ENCODE measurements at places on chromosomes 1 and 21.

GRCh38 chr1:223712850-223713474, 623 bp downstream of the CAPN2 start:
- peak; percentile 52 for DNase-seq

GRCh38 chr1:179318491-179318890, 24.9 kb downstream of the SOAT1 start:
- DNase-seq = no peak

- DNase-seq = no peak
These were observed 52.2 kb downstream of the STX6 start for GRCh38 chr1:180970333-180971079.

- no peak for DNase-seq
These were observed 152.7 kb downstream of the URB2 start for GRCh38 chr1:229778794-229779193.

DNA sequence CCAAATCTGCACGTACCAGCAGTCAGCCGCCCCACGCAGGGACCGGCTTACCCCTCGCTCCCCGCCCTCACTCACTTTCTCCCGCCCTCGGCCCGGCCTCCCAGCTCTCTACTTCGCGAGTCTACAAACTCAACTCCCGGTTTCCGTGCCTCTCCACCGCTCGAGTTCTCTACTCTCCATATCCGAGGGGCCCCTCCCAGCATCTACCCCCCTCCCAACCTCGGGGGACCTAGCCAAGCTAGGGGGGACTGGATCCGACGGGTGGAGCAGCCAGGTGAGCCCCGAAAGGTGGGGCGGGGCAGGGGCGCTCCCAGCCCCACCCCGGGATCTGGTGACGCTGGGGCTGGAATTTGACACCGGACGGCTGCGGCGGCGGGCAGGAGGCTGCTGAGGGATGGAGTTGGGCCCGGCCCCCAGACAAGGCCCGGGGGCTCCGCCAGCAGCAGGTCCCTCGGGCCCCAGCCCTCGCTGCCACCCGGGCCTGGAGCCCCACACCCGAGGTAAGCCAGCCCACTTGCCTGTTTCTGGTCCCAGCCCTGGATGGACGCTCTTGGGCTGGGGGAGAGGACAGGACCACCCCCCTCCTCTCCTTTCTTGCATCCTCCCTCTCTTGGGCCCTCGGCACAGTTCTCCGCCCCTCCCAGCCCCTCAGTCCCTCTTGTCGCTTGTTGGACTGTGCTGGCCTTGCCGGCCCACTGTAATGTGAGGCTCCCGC, at the start of gene ARTN:
Gene ARTN (plus strand): TSS at position 416 of the 715 bp plus-strand sequence. CDS start 1,856 bp downstream, outside the sequence.
- no peak for DNase-seq

DNA sequence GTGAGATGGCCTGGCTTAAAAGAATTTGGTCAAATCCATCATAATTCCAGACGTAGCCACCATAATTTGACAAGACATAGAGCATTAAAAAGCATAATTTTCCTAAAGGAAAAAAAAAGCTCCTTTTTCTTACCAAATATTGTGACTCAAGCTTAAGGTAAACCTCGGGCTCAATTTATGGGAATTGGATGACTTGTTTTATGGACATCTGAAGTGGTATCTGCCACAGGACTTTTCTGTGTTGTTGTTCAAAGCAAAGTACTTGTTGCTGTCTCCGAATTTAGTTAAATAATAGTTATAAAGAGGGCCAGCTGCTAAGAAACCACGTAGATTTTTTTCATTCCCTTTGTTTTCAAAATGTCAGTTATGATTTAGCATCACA, 1.1 kb downstream of the MPZL1 start:
- DNase-seq = no peak

- DNase-seq = no peak
These were observed 161.5 kb upstream of the ESRRG start for GRCh38 chr1:216884614-216885229.

GRCh38 chr1:208149776-208150514, 94.2 kb downstream of the PLXNA2 start:
- DNase-seq = no peak

- DNase-seq = no peak
These were observed 62.9 kb downstream of the B3GALT5 start for GRCh38 chr21:39675590-39675989.

- DNase-seq = no peak
These were observed 29.6 kb upstream of the CD84 start for GRCh38 chr1:160608941-160609340.

GRCh38 chr1:172960019-172960418, 90.7 kb downstream of the TNFSF18 start:
- no peak for DNase-seq

- DNase-seq = peak; percentile 57
These were observed 1.2 kb upstream of the PTTG1IP start for GRCh38 chr21:44874497-44875315.

DNA sequence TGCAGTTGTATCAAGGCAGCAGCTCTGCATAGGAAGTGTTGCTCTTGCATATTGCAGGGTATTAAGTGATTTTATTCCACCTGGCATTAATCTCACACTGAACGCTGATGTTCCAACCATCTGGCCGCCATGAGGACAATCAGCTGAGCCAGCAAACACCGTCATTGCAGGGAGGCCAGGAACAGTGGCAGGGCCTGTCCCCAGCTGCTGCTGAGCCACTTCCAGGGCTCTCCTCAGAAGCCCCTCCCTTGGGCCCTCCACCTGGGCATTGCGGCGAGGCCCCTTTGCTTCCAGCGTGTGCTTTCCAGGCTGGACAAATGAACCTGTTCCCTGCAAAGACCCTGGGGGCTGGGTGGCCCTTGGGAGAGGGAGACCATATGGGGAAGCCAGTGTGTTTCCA, 171.6 kb upstream of the C1orf174 start:
- no peak for DNase-seq

GRCh38 chr21:25790122-25790877, 55.5 kb downstream of the GABPA start:
- DNase-seq = peak; percentile 42

DNA sequence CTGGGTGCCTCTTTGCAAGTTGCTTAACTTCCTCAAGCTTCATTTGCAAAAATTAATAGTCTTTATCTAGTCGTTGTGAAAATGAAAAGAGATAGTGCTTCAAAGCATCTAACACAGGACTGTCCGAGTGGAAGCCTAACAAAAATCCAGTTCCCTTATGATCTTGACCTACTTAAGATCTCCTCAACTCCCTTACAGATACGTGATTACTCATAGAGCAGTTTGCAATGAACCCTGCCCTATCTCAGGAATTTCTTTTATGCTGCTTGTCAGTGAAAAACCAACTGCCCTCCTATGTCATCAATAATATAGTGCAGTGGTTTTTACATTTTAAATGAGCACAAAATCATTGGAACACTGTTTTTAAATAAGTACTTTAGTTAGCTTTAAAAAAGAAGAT, 314.3 kb downstream of the BACH1 start:
- no peak for DNase-seq

DNA sequence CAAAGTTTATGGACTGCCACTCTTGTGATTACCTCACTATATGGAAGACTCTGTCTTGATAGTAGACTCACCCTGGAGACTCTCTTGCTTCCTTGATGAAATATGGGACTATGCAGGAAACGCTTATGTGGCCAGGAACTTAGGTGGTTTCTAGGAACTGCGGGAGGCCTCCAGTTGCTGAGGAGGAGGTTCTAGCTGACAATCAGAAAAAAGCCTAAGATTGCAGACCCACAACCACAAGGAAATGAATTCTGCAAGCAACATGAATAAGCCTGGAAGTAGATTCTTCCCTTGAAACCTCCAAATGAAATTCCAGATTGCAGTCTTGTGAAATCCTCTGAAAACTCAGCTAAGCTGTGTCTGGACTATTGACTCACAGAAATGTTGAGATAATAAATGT, 88.9 kb upstream of the COL11A1 start:
- no peak for DNase-seq

GRCh38 chr1:182235952-182236650, 155.5 kb downstream of the GLUL start:
- no peak for DNase-seq

DNA sequence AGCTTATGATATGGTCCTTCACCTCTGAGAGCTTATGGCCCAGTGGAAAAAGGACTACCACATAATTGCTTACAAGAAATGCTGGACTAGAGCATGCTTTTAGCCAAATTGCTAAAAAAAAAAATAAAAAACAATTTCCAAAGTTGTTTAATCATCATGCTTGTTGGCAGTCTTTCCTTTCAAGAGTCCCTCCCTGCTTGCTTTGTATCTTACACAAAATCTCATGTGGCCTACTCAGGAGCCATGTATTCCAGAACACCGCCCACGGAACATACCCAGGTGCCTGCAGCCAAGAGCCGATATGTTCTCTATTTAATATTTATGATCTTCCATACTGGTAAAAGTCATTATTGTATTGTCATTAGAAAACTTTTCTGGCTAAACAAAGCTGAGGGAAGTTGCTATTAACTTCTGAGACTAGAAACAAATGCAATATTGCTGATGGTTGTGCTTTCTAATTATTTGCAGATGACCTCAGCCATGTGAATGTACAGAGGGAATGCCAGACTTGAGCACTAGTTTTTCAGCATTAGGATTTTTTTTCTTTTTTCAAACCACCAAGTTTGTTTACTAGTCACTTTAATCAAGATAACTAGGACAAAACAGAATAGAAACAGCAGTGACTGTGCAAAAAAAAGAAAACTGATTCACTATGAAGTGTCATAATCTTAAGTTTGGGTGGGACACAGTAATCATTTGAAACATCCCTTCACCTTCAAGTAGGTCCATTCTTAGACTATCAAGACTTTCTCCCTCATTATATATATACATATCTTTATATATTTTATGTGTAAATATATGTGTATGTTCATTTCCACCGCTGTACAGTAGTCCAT, 129.3 kb upstream of the GORAB start:
- no peak for DNase-seq

DNA sequence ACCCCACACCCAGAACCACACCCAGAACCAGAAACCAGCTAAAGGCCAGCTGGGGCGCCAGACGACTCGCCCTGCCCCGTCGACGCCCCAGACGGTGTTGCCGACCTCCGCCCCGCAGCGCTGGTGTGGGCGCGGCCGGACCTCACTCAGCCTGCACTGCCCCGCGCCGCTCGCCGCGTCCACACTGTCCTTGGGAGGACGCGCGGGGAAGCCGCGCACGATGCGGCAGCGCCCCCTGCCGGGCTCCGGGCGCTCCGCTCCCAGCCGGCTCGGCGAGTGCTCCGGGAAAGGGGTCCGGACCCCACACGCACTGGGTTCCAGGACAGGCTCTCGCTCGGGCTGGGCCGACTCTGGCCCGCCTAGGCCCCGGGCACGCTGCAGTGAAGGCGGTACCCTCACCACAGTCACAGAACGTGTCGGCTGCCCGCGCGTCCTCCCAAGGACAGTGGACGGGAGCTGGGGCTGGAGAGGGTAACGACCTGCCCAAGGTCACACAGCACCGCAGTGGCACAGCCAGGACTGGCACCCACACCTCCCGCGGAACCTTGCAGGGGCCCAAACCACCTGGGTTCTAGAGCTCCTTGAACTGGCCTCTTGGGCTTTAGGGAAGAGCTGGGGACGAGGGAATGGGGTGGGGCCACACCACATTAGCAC, 90.2 kb downstream of the DMRTA2 start:
- peak; percentile 65 for DNase-seq

- DNase-seq = no peak
These were observed 38.8 kb upstream of the RGS8 start for GRCh38 chr1:182723200-182723599.

- no peak for DNase-seq
These were observed 1.5 kb downstream of the FABP3 start for GRCh38 chr1:31371121-31371959.

- DNase-seq = peak; percentile 63
These were observed 229.7 kb upstream of the CACYBP start for GRCh38 chr1:174769961-174770549.

DNA sequence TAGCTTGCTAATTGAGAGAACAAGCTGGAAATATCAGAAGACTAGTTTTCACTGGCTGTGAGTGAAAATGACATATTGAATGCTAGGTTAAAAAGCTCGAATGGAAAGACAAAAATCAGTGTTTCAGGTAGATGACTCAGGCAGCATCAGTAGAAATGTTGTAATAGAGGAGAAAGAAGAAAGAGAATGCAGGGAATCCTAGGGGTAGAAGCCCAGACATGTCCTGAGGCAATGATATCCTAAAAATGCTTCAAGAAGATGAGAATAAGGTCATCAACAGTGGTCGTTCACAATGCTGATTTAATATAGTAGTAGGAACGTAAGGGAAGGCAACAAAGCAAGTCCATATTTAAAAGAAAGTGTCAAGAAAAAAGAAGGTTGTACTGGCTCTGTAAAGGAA, 96.7 kb upstream of the HP1BP3 start:
- DNase-seq = no peak

GRCh38 chr1:117171900-117172511, 38.7 kb downstream of the VTCN1 start:
- DNase-seq = no peak

GRCh38 chr1:246427611-246428010, 79.5 kb downstream of the SMYD3 start:
- DNase-seq = no peak

DNA sequence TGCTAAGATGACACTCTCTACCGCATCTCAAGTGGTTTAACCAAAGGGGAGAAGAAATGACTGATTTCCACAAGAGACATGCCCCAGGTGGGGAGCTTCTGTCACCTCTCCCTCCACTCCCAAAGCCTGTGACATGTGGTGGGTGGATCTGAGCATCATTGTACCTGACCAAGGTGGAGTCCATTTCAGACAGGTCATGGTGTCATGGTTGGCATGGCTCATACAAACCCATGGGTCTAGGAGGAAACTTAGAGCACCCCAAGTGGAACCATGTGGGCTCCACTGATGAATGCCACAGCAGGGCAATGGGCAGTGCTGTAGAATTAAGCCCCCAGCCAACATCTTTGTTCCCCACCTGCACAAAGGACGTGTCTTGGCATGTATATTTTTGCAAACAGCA, 131.5 kb upstream of the EDN2 start:
- no peak for DNase-seq

DNA sequence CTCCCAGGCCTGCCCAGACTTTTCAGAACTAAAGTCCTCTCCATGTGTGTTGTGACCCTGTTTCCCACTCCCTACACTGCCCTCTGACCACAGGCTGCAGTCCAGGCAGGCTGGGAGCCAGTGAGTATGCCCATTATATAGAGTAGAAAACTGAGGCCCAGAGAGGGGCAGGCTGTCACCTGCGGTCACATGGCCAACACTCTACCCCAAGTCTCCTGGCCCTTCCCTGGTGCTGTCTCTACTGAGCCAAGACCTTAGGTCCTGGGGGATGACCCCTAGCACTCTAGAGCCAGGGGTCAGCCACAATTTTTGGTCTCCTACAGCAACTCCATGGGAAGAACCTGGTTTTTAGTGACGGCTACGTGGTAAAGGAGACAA, 30.8 kb downstream of the RPS6KA1 start:
- no peak for DNase-seq

GRCh38 chr1:109975718-109976117, 8.8 kb upstream of the AHCYL1 start:
- DNase-seq = no peak

GRCh38 chr1:150235294-150235851, 539 bp downstream of the ANP32E start:
- DNase-seq = peak; percentile 49

DNA sequence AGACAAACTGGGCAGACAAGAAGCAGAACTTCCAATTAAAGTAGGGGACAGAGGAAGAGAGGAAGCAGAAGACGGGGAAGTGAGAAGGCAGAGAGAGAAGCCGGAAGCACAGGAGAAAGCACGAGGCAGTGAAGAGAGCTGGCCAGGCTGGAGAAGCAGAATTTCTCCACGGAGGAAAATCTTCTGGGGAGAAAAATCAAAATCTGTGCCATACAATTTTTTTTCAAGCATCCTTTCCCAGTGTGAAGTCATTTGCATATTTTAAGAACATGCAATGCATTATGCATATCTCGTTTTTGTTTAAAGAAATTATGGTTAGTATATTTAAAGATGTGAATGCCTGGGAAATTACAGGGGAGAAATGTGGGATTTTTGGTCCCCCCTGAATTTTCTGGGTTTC, 7.3 kb upstream of the CAMK2N1 start:
- no peak for DNase-seq

- DNase-seq = peak; percentile 66
These were observed 2.8 kb upstream of the C1orf162 start for GRCh38 chr1:111471012-111471411.
